Dermis microvascular lymphatic vessel endothelial cell (primary cell): ENCODE measurements at places on chromosomes 13 and 19.
A peak's percentile ranks its signal among the peaks of the same experiment; 100 is the strongest.

DNA sequence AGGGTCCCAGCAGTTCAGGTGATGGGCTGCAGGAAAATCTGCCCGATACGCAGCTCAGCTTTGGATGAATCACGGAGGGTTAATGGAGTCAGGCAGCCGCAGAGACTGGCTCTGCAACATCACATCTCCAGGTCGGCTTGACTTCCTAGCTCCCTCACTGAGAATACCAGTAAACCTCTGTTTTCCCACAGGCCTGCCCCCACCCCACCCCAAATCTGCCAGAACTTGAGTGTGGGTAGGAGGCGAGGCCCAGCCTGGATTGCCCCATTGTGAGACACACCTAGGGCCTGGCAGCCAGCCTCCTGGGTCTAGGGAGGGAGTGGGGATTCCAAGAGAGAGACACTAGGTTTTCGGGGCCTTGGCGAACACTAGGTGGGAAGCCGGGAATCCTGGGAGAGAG lies 3.7 kb upstream of the KRTDAP start:
- no peak for DNase-seq

DNA sequence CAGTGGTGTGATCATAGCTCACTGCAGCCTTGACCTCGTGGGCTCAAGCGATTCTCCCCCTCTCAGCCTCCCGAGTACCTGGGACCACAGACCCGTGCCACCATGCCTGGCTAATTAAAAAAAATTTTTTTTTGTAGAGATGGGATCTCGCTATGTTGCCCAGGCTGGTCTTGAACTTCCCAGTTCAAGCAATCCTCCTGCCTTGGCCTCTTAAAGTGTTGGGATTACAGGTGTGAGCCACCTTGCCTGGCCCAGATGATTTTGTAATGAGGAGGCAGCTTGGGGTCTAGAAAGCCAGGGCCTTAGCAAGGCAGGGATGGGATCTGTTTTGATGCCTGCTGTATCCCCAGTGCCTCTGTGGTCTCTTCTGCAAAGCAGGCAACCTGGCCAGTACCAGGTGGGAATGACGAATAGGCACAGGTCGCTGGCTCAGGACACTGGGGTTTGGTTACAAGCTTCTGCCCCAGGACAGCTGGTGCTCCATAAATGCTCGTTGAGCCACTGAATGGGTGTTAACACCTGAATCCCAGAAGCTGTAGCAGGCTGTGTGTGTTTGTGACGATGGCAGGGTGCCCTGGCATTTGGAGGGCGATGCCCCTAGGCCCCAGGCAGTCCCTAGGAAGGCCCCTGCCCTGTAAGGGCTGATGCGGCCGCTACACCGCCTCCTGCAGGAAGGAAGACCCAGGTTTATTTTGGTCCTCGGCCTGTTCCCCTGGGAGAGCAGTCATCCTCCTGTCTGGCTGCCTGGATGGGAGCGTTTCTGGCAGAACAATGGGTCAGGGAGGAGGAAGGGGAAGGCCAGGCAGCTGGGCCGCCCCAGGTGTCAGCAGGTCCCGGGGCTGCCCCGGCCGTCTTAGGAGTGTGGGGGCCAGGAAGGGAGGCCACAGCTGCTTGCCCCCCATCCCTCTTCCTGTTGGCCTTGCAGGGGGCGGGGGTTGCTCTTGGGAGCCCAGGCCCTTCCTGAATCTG lies 8.6 kb downstream of the TNFAIP8L1 start:
- DNase-seq, result peak; percentile 97

- DNase-seq, result no peak
Observed at GRCh38 chr13:85544756-85545155, 254.5 kb downstream of the SLITRK6 start.

DNA sequence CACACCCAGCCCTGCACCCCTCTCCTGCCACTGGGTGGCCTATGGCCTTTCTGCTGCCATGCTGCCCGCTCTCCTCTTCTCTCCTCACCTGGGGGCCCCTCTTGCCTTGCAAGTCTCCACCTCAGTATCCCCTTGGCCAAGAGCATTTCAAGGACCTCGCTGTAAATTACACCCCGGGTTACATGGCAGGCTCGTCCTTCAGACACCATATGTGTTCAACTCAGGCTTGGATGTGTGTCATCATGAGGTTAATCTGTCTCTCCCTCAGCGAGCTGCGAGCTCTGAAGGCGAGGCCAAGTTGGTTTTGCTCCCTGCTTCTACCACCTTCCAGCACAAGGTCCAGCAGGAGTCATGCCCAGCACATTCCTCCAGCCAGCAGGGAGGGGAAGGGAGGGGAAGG lies 74.8 kb upstream of the TM9SF2 start:
- no peak for DNase-seq

- DNase-seq, result no peak
Observed at GRCh38 chr13:86282442-86282841, 483.2 kb upstream of the SLITRK6 start.

DNA sequence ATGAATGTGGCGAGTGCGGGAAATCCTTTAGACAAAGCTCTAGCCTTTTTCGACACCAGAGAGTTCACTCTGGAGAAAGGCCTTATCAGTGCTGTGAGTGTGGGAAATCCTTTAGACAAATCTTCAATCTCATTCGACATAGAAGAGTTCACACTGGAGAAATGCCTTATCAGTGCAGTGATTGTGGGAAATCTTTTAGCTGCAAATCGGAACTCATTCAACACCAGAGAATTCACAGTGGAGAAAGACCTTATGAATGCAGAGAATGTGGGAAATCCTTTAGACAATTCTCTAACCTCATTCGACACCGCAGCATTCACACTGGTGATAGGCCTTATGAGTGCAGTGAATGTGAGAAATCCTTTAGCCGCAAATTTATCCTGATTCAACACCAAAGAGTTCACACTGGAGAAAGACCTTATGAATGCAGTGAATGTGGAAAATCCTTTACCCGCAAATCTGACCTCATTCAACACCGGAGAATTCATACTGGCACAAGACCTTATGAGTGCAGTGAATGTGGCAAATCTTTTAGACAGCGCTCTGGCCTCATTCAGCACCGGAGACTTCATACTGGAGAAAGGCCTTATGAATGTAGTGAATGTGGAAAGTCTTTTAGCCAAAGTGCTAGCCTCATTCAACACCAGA lies 5.7 kb downstream of the ZNF551 start:
- no peak for DNase-seq

DNA sequence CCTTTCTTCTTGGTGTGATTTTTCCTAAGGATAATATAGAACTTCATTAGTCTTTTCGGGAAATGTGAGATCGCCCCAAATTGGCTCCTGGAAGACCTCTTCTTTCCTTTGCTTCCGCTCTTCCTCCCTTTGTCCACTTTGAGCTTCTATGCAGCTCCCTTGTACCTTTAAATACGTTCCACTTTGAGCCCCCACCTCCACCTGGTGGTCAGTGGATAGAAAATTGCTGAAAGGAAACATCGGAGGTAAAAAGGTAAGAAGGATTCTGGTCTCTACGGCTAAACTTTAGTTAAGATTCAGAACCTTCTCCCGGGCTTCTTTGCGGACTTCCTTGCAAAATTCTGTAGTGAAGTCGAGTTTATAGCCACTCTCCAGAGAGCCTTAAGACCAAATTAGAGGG lies 55.0 kb upstream of the TM9SF2 start:
- no peak for DNase-seq

GRCh38 chr13:40069173-40070044 lies 413.9 kb downstream of the COG6 start:
- DNase-seq, result peak; percentile 84

- DNase-seq, result no peak
Observed at GRCh38 chr19:5466072-5466471, 10.9 kb downstream of the ZNRF4 start.

DNA sequence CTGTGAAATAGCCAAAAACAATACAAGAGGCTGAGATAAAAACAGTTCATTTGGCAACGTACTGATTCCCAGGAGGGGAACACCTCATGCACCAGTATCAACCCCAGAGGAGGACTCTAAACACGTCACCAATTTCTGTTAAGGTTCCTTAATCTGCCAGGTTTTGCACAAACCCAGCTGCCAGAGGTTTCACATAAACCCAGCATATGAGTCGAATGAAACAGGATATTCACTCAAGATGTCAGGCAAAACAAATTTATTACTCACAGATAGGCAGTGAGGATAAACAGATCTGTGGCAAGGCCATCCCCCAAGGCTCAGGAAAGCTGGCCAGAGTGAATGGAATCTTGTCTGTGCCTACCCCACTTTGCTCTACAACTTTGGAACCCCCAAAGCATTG lies 210.9 kb downstream of the GPC5 start:
- no peak for DNase-seq

GRCh38 chr19:8370176-8371010 lies 6.4 kb downstream of the ANGPTL4 start:
- no peak for DNase-seq

GRCh38 chr13:95858286-95859075 lies 181.5 kb downstream of the DNAJC3 start:
- DNase-seq, result peak; percentile 85

DNA sequence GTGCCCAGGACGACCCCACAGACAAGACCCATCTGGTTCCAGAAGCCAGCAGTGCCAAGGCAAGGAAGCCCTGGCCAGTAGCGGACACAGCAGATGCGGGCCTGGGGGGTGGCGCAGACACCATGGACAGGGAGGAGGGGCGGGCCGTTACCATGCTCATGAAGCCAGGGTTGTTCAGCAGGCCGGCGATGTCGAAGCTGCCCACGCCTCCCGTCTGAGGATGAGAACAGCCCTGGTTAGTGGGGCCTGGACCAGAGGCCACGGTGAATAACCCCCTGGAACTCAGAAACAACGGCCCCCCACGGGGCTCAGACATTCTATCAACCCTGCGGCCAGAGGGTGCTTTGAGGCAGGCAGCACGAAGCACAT lies 21.5 kb upstream of the SLC39A3 start:
- no peak for DNase-seq

DNA sequence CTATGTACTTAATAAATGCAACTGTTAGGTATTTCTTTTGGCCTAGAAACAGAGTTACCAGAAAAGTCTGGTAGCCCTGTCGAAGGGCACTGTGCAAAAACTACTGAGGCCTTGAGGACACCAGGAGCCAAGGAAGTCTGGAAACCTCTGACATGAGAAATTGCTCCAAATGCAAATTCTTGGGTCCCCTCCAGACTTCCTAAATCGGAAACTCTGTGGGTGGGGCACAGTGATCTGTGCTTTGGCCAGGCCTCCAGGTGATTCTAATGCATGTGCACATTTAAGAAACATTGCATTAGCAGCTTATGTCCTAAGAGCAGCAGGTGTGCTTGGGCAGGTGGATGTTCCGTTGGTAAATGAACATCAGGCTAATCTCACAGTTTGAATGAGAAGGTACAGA lies 50.0 kb downstream of the STARD13 start:
- DNase-seq, result no peak

DNA sequence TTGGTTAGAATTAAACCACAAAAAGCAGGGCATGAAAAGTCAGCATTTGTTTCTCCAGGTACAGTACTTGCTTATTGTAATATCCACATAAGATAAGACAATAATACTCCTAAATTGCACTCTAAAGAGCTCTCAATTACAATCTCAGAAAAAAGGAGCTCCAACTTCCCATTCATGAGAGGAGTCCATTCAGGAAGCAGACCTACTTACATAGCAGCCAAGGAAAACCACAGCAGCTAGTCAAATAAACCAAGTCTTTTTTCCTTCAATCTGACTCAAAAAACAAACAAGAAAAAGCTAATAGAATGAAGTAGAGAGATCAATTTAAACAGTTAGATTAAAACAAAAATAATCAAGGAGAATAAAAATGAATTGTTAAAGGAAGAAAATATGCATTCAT lies 885.2 kb upstream of the SLITRK6 start:
- no peak for DNase-seq

DNA sequence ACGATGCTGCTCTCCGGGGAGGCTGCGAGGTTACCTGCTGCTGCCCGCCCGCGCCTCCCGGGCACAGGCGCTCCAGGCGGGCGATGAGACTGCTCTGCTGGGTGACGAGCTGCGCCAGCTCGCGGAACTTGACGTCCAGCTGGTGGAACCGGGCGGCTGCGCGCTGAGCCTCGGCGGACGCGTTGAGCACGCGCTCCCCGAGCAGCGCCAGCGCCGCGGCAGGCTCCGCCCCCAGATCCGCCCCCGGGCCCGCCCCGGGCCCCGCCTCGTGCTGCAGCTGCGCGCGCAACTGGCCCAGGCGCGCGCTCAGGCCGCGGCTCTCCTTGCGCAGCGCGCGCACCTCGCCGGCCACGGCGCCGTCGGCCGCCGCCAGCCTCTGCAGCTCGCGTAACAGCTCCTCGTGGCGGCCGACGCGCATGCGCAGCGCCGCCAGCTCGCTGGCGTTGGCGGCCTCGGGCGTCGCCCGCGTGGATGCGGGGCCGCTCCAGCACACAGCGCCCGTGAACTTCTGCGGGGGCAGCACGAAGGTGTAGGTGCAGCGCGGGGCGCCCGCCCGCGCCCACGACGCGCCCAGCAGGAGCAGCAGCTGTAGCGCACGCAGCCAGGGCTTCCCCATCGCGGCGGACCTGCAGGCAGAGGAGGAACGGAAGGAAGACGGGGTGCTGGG lies 6.4 kb downstream of the ANGPTL6 start:
- peak; percentile 78 for DNase-seq

DNA sequence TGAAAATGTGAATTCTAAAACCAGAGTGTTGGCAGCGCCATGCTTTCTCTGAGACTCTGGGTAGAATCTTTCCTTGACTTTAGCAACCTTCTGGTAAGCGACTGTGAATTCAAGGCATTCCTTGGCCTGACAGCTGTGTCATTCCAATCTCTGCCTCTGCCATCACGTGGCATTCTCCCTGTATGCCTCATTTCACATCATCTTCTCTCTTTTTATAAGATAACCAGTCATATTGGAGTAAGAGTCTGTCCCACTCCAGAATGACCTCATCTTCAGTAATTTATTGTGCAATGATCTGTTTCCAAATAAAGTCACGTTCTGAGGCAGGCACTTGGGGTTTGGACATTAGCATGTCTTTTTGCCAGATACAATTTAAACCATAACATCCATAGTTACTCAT lies 103.4 kb upstream of the POSTN start:
- DNase-seq, result no peak

DNA sequence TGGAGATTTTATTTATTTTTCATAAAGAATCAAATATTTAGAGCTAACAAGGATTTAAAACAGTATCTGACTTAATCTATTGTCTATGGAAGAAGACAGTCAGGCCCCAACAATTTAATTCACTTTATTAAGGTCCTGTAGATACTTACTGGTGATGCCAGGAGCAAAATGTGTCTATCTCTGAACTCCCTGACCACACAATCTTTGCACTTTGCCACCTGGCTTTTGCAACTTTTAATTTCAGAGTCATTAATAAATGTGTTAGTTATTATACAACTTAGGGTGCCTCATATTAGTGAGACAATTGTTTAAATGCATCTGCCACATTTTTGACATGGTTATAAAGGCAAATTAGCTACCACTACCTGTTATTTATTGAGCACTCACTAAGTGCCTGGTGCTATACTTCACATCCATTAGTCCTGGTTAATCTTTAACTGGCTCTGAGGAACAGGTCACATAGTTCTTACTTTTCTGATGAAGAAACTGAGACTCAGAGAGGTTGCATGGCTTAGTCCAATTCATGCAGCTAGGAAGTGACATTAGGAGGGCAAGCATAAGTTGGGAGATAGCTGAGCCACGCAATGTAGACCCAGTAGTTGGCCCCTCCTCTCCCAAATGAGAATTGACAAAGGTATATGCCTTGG lies 297.9 kb downstream of the DCT start:
- DNase-seq, result no peak

GRCh38 chr13:44306371-44307192 lies 67.0 kb upstream of the SERP2 start:
- DNase-seq, result peak; percentile 96
